ENCODE measurements at places on chromosomes 3 and 15. TPM values are rescaled to one million over a fixed set of nuclear protein-coding genes. Genes with fewer than 3 reads are reported as not detected.

CCR3 gene
- total RNA-seq = not detected

RBP2 gene
- total RNA-seq = not detected

VPS18 gene
- total RNA-seq = 27.2 TPM

CSNK1G1 gene
- total RNA-seq = 12.3 TPM

ZNF662 gene
- 6.3 TPM for total RNA-seq

DOCK3 gene
- total RNA-seq = 0.43 TPM

CNTN3 gene
- 0.46 TPM for total RNA-seq

PYGO1 gene
- 2.4 TPM for total RNA-seq

IL17RC gene
- total RNA-seq = 33.2 TPM

SLC51A gene
- 0.12 TPM for total RNA-seq

RTP3 gene
- not detected for total RNA-seq

CFAP100 gene
- total RNA-seq = not detected

ZNF385D gene
- 0.43 TPM for total RNA-seq

FAM3D gene
- total RNA-seq = not detected

SKOR1 gene
- total RNA-seq = not detected

CP gene
- total RNA-seq = not detected

ECE2 gene
- total RNA-seq = not detected

TPRG1 gene
- not detected for total RNA-seq

CPN2 gene
- total RNA-seq = not detected

C3orf20 gene
- not detected for total RNA-seq

MAP1A gene
- 0.72 TPM for total RNA-seq

PRR20G gene
- not detected for total RNA-seq

XCR1 gene
- total RNA-seq = not detected

TMEM158 gene
- total RNA-seq = 5.0 TPM

DZIP1L gene
- 9.7 TPM for total RNA-seq

TAGLN3 gene
- 5.7 TPM for total RNA-seq

ACTR8 gene
- total RNA-seq = 22.9 TPM

CCDC54 gene
- total RNA-seq = not detected

PP2D1 gene
- total RNA-seq = not detected

Measured in epithelial cell of proximal tubule (primary cell).